NCI-H774 (cell line): ENCODE measurements at places on chromosomes 12 and 14.
A peak's percentile ranks its signal among the peaks of the same experiment; 100 is the strongest.

- no peak for DNase-seq
Measured at GRCh38 chr12:27109334-27110028, 27.1 kb upstream of the C12orf71 start.

DNA sequence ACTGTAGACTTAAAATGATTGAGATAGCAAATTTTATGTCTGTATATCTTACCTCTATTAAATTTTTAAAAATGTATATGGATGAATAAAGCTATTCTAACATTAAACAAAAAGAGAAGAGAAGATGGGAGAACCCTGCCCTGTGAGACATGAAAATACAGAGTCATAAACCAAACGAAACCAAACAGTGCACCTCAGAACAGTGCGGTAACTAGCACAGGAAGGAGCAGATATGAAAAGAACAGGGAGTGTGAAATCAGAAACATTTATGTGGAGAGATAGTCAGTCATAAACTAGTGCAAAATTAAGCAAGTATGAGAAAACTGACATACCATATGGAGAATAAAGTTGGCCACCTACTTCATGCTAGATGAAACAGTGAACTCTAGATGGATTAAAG is 135.1 kb downstream of the ERC1 start:
- no peak for DNase-seq

GRCh38 chr12:94157981-94158411 is 9.6 kb downstream of the PLXNC1 start:
- DNase-seq: peak; percentile 61

DNA sequence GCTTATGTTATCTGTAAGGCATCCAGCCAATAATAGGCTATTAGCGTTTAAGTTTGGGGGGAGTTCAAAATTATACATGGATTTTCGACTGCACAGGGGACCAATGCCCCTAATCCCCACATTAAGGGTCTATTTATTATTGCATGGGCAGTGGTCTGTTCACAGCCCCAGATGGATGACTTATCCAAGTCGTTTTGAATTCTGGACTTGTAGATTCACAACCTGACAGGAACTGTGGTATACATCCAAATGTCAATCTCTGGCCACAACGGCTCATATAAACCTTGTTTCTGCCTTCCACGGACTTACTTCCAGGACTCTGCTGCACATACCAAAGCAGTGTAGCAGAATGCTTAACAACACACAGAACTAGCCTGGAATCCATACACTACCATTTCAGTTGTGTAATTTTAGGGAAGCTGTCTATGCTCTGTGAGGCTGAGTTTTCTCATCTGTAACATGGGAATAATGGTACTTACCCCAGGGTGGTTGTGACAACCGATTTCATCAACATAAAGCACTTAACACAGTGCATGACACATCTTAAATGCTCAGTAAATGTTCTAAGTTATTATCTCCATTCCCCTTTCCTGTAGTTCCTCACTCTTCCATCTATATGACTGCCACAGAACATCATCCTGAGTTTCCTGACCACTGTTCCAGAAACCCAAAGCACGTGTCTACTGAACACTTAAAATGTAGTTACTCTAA is 3.7 kb downstream of the DDX24 start:
- DNase-seq: no peak

- DNase-seq: no peak
Measured at GRCh38 chr12:66756631-66757030, 77.8 kb upstream of the GRIP1 start.

GRCh38 chr12:78121969-78122610 is 291.4 kb downstream of the NAV3 start:
- no peak for DNase-seq

- no peak for DNase-seq
Measured at GRCh38 chr12:123533672-123534643, at the start of gene RILPL1. Gene RILPL1 (minus strand): TSS chr12:123533719. CDS start chr12:123533482, 237 bp downstream.

DNA sequence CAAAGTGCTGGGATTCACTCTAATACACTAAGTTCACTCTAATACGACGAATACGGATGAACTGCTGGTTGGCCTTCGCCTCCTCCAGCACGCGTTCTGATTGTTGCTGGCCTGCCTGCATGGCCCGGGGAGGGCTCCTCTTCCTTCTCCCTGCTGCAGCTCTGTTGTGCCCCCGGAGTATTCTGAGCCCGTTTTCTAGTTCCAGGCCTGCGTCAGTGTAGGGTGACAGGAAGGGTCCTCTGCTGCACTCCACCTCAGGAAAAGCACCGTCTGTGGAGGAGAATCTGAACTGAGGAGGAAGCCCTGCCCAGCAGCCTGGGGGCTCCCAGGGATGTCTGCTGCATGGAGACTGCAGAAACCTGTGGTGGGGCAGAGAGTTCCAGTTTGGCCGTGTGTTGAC is 44.4 kb downstream of the DDX51 start:
- DNase-seq: no peak
